HFFc6 (cell line): ENCODE measurements at places on chromosomes 3 and 15. TPM values are rescaled to one million over a fixed set of nuclear protein-coding genes. Genes with fewer than 3 reads are reported as not detected.

DNA sequence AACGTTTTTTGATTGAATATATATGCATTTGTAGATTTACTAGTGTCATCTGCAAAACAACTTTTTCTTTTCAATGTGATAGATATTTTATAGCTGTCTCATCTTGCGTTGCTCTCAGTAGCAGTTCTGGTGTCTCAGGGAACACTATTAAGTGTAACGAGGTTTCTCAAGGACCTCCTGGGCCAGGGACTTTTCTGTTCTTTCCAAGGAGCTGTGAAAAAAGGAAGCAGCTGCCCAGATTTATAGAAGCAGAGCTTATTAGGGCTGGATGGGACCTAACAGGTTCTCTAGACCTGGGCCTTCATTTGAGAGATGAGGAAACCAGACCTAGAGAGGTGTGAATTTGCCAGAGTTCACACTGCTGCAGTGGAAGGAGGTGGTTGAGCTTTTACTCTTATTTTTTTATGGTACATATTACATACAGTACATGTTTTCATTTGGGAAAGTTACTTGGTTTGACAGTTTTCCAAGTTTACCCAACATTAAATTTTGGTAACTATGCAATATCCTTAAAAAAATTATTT, 16.1 kb downstream of the MAP2K1 start:
- no peak overlapping the region for H3K4me3 ChIP-seq
- H3K4me1 ChIP-seq = peaks cover 47% of the 10 kb centered on the region
- H3K27me3 ChIP-seq = peaks cover 4% of the 10 kb centered on the region; the same call in 1 of the 2 replicates
- no peak for DNase-seq
- no peak overlapping the region for H3K27ac ChIP-seq

DNA sequence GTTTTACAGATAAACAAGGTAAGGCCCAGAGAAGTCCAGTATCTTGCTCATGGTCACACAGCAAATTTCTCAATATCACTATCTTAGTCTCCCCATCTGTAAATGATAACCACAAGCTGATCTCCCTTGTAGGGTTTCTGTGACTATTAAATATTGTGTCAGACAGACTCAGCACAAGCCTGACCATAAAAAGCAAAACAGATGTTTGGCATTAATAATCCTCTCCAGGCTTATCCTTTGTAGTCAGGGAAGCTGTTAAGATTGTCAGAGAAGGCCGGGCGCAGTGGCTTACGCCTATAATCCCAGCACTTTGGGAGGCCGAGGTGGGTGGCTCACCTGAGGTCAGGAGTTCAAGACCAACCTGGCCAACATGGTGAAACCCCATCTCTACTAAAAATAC, 173.2 kb upstream of the PRICKLE2 start:
- H3K27me3 ChIP-seq = no peaks in the 10 kb centered on the region
- no peak overlapping the region for H3K4me3 ChIP-seq
- DNase-seq = peak; percentile 66
- peak overlapping the region; percentile 31; the same call in 1 of the 2 replicates for H3K27ac ChIP-seq

PRSS50 gene
- not detected in 2 replicates for total RNA-seq

AQP9 gene
- total RNA-seq = not detected in 3 replicates

DNA sequence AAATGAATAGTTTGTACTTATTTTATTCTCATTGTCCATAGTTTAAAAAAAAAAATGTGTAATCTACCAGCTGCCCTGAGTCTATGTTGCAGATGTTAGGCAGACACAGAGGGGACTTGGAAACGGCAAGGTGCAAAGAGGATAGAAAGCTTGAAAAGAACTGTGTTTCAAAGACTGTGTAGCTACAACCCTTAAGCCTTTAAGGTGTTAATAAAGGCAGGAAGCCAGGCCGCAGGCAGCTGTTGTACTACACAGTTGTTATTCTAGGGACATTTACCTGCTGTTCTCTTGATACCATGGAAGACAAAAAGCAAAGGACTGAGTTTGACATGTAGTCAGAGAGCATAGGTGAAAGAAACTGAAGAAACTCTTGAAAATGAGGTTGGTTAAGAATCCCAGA, 440.0 kb downstream of the TUSC7 start:
- H3K4me3 ChIP-seq = no peak overlapping the region
- H3K27me3 ChIP-seq = no peaks in the 10 kb centered on the region; the same call in 1 of the 2 replicates
- DNase-seq = no peak
- no peak overlapping the region for H3K27ac ChIP-seq
- H3K36me3 ChIP-seq = no peaks in the 10 kb centered on the region; the same call in 1 of the 2 replicates

GRCh38 chr15:69096196-69096595, 64.2 kb upstream of the GLCE start:
- H3K27ac ChIP-seq = no peak overlapping the region
- H3K4me1 ChIP-seq = peaks cover 22% of the 10 kb centered on the region
- no peak overlapping the region for H3K4me3 ChIP-seq
- peaks cover 24% of the 10 kb centered on the region for H3K27me3 ChIP-seq

MAP6D1 gene
- 3.5 to 4.4 TPM (median 4.1 TPM) in 3 replicates for total RNA-seq

DNA sequence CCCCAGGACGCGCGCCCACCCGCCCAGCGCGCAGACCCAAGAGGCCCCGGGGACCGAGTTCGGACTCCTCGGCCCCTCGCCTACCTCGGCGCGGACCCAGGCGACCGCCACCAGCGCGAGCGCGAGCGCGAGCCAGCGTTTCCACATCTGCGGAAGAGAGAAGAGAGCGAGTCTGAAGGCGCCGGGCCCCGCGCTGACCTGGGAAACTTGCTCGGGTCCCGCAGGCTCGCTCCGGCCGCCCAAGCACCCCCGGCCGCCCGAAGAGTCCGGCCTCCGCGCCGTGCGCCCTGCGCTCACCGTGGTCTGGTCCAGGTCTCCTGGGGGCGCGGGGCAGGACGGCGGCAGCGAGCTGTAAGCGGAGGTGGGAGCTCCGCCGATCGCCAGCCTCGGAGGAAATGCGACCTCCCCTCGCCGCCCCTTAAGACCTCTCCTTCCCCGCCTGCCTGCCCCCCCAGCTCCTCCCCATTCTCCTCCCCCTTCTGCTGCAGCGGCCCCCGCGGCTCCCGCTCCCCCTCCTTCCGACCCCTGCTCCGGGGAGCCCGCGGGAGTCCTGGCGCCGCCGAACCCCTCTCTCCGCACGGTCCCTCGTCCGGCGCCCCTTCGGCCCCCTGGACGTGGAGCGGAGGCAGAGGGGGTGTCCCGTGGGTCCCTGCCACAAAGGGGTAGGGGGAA, at the start of gene FSTL1:
TSS of gene FSTL1 (minus strand) at position 393 of the 672 bp plus-strand sequence. CDS start at position 147, 246 bp downstream.
- H3K4me3 ChIP-seq = peak within 1 kb of the TSS; percentile 98
- peaks cover 8% of the 10 kb centered on the region for H3K27me3 ChIP-seq
- H3K4me1 ChIP-seq = peaks cover 45% of the 10 kb centered on the region
- no peak for DNase-seq
- H3K27ac ChIP-seq = peak within 1 kb of the TSS; percentile 95

- no peak for DNase-seq
- peaks cover 36% of the 10 kb centered on the region for H3K27me3 ChIP-seq
- no peaks in the 10 kb centered on the region for H3K4me1 ChIP-seq
- no peaks in the 10 kb centered on the region for H3K36me3 ChIP-seq
- no peak overlapping the region for H3K4me3 ChIP-seq
- H3K27ac ChIP-seq = no peak overlapping the region
These were observed 85.9 kb upstream of the PRR23E start for GRCh38 chr3:127107002-127107401.

DNA sequence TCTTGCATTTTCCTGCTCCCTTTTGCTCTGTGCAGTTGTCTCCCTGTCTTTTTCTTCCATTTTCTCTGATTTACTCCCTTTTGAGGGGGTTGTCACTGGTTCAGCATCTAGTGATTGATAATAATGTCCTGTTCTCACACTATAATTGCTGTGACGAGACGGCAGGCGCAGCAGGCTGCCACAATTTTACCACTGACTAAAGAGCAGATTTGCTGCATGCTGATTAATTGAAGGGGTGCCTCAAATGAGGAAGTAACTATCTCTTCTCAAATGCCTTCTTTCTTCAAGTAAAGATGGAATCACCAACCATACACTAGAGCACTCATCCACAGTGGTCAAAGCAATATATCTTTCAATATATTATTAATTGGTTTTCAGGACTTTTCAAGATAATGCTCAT, 219.3 kb downstream of the CBLB start:
- H3K36me3 ChIP-seq = no peaks in the 10 kb centered on the region
- H3K4me3 ChIP-seq = no peak overlapping the region
- H3K27ac ChIP-seq = no peak overlapping the region
- DNase-seq = no peak
- no peaks in the 10 kb centered on the region for H3K27me3 ChIP-seq

GPR176 gene
- 156 to 174 TPM (median 172 TPM) in 3 replicates for total RNA-seq

- no peaks in the 10 kb centered on the region for H3K36me3 ChIP-seq
- H3K4me3 ChIP-seq = no peak overlapping the region
- no peak overlapping the region for H3K27ac ChIP-seq
- no peak for DNase-seq
These were observed 198.1 kb downstream of the SLC9A9 start for GRCh38 chr3:143650120-143650519.

RPS17 gene
- total RNA-seq = 1,801 to 1,935 TPM (median 1,866 TPM) in 3 replicates

DNA sequence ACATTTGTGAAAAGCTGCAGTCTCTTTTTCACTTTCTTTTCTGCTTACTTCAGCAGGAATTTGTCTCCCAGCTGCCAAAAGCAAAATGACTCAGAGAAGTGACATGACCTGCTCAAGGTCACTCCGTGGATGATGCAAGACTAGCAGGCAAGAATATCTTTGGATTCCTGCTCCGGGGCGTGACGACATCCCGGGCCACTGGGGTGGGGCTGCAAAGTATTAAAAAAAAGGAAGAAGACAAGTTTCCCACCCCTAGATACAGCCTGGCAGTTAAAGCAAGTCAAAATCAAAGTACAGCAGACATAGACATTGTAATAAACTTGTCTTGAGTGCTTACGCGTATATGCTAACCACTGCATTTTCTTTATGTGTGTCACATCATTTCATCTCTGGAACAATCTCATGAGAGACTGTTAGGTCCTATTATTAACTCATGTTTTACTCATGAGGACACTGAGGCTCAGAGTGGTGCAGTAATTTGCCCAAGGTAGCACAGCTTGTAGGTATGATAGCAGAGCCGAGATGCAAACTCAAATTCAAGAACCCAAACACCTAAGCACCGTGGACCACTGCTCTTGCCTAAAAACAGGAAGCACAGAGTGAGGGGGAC, 485.2 kb upstream of the PROK2 start:
- peak; percentile 89 for DNase-seq
- peaks cover 56% of the 10 kb centered on the region for H3K4me1 ChIP-seq
- peak overlapping the region; percentile 26 for H3K4me3 ChIP-seq

GRCh38 chr3:136658946-136659682, 93.1 kb downstream of the STAG1 start:
- H3K27me3 ChIP-seq = no peaks in the 10 kb centered on the region; the same call in 1 of the 2 replicates
- peaks cover 22% of the 10 kb centered on the region for H3K4me1 ChIP-seq
- H3K27ac ChIP-seq = peak overlapping the region; percentile 40
- no peak overlapping the region for H3K4me3 ChIP-seq
- H3K36me3 ChIP-seq = peaks cover 13% of the 10 kb centered on the region

DNA sequence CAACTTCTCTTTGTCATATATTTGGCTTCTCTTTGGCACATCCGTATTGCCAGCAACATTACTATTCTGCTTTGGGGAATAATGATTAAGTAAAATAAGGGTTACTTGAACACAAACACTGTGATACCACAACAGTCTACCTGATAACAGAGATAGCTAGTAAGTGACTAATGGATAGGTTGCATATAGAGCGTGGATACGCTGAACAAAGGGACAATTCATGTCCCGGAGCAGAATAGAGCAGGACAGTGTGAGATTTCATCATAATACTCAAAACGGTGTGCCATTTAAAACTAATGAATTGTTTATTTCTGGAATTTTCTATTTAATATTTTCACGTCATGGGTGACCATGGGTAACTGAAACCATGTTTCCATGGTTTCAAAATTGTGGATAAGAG, 54.1 kb downstream of the SCN5A start:
- no peak overlapping the region for H3K27ac ChIP-seq
- no peaks in the 10 kb centered on the region for H3K36me3 ChIP-seq
- H3K4me1 ChIP-seq = no peaks in the 10 kb centered on the region
- H3K4me3 ChIP-seq = no peak overlapping the region

DNA sequence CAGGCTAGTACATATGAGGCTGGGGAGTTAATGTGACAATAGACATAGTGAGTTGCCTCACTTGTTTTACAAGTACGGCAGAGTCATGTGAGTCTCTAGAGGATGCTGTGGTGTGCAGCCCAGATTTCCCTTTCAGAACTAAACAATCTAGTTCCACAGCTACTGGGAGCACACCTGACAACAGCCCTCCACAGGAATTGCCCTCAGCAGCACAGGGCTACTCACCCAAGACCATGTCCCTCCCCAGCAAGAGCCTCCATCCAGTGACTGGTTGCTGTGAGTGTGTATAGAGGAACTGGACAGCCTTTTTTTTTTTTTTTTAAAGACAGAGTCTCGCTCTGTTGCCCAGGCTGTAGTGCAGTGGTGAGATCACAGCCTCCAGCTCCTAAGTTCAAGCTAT, 40.2 kb upstream of the UBE2E2 start:
- H3K4me3 ChIP-seq = no peak overlapping the region
- no peak overlapping the region for H3K27ac ChIP-seq
- H3K4me1 ChIP-seq = peaks cover 36% of the 10 kb centered on the region
- no peaks in the 10 kb centered on the region for H3K36me3 ChIP-seq
- DNase-seq = no peak

GRCh38 chr3:139284221-139284620, 59.6 kb upstream of the MRPS22 start:
- peak overlapping the region; percentile 99; the same call in 1 of the 2 replicates for H3K27ac ChIP-seq
- H3K36me3 ChIP-seq = peaks cover 23% of the 10 kb centered on the region
- peak overlapping the region; percentile 89 for H3K4me3 ChIP-seq
- peak; percentile 87 for DNase-seq
- H3K4me1 ChIP-seq = peaks cover 78% of the 10 kb centered on the region
- H3K27me3 ChIP-seq = peaks cover 11% of the 10 kb centered on the region

DNA sequence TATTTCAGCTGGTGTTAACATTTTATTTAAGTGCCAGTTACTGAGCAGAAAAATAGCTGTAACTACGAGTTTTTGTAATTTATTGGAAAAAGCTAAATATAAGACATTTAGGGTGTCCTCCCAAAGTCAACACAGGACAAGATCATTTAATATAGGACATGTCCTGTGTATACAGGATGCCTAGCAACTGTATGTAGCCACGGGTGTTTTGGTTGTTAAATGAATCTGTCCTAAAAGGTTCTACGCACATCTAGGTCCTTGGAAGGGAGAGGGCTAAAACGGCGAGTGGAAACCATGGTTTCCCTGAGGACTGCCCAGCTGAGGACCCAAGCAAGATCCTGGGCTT, 565 bp upstream of the ZNF621 start:
- H3K36me3 ChIP-seq = peaks cover 25% of the 10 kb centered on the region
- H3K27ac ChIP-seq = peak overlapping the region; percentile 97
- no peak for DNase-seq
- H3K27me3 ChIP-seq = no peaks in the 10 kb centered on the region

DNA sequence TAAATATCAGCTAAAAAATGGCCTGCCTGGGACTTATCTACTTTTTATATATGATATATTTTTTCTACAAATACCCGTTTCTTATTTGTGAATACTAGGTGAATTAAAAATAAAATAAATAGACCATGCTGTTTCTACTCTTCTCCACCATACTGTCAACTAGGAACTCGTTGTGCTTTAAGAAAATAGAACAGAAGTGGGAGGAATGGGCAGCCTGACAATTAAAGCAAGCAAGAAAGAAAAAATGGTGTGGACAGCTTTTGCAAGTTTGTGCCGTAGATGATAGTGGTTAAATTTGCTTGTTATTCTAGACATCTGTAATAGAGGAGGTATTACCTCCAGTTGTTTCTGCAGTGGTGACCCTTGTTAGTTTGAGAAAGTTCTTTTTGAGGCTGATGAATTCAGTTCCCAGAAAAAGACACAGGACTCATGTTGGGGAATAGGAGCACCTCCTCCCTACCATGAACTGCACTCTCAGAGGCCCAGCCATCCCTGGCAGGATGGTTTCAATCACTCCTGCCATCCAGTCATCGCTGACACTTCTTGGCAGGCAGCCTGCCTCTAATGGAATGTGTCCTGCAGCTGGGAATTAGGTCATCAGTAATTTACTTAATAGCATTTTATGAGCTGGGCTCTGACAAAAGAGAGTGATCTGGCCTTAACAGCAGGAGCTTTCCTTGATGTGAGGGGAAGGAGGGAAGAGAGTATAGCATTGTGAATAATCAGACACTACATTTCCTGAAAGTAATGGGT, 105.0 kb upstream of the GAP43 start:
- H3K36me3 ChIP-seq = no peaks in the 10 kb centered on the region
- H3K27me3 ChIP-seq = peaks cover 5% of the 10 kb centered on the region
- H3K27ac ChIP-seq = no peak overlapping the region
- DNase-seq = peak; percentile 13
